ENCODE measurements at places on chromosomes 12 and 14. TPM values are rescaled to one million over a fixed set of nuclear protein-coding genes. Genes with fewer than 3 reads are reported as not detected.
A peak's percentile ranks its signal among the peaks of the same experiment; 100 is the strongest.

GMPR2 gene
- total RNA-seq, result 59.8 TPM

BATF gene
- 107 TPM for total RNA-seq

PPP4R4 gene
- not detected for total RNA-seq

- H3K36me3 ChIP-seq, result no peaks in the 10 kb centered on the region
- DNase-seq, result no peak
- no peak overlapping the region for H3K27ac ChIP-seq
- H3K27me3 ChIP-seq, result no peaks in the 10 kb centered on the region
- no peak overlapping the region for H3K4me3 ChIP-seq
These were observed 33.8 kb downstream of the DCP1B start for GRCh38 chr12:1970331-1970900.

DNA sequence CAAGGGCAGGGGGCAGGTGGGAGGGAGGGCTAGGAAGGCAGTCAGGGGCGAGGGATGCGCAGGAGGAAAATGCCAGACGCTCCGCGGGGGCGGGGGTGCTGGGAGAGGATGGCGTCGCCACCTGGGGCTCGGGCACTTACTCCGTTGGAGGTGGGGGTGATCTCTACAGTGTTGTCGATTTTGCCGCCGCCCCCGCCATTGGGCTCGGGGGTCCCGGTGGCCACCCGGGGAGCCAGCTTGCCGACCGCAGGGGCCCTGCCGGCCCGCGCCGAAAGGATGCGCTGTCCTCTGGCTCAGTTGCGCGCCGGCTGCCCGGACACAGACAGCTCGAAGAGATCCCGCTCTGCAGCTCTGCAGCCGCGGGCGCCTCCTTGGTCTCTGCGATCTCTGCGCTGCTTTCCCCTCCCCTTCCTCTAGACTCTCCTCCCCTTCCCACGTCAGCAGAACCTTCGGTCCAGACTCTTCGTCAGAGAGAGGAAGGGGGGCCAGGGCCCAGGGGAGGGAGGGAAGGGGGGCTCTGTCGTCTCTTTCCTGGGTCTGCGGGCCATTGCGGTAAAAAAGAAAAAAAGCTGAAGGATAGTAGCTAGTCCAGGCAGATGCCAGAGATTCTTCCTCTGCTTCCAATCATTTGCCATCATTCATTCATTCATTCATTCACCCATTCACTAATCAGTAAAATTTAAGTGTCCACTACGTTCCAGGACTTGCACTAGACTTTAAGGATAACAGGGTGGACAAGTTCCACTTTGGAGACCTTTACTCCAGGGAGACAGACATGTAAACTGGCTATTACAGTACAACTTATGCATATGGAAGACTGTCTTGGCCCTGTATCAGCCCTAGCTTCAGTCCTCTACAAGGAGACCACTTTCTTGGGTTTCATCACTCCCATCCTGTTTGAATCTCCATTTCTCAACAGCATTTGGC, at the start of gene SLC22A17:
Gene SLC22A17, minus strand, starts transcription at position 382 of the 927 bp plus-strand sequence.
- H3K4me3 ChIP-seq, result no peak within 1 kb of the TSS
- DNase-seq, result no peak
- H3K4me1 ChIP-seq, result no peaks in the 10 kb centered on the region
- H3K27me3 ChIP-seq, result peaks cover 11% of the 10 kb centered on the region
- no peak within 1 kb of the TSS for H3K27ac ChIP-seq

GZMB gene
- 1.1 TPM for total RNA-seq

DENND5B gene
- total RNA-seq, result 32.5 TPM

GRCh38 chr12:1445807-1446206, 148.6 kb downstream of the FBXL14 start:
- H3K27me3 ChIP-seq, result no peaks in the 10 kb centered on the region
- no peak overlapping the region for H3K27ac ChIP-seq
- no peaks in the 10 kb centered on the region for H3K36me3 ChIP-seq
- H3K4me3 ChIP-seq, result no peak overlapping the region
- no peak for DNase-seq
- H3K4me1 ChIP-seq, result peaks cover 3% of the 10 kb centered on the region

GRCh38 chr12:103547929-103548328, 39.1 kb upstream of the STAB2 start:
- DNase-seq, result no peak
- no peak overlapping the region for H3K27ac ChIP-seq
- H3K4me1 ChIP-seq, result peaks cover 4% of the 10 kb centered on the region
- no peaks in the 10 kb centered on the region for H3K36me3 ChIP-seq
- H3K4me3 ChIP-seq, result no peak overlapping the region

OTOGL gene
- 0.56 TPM for total RNA-seq

DNA sequence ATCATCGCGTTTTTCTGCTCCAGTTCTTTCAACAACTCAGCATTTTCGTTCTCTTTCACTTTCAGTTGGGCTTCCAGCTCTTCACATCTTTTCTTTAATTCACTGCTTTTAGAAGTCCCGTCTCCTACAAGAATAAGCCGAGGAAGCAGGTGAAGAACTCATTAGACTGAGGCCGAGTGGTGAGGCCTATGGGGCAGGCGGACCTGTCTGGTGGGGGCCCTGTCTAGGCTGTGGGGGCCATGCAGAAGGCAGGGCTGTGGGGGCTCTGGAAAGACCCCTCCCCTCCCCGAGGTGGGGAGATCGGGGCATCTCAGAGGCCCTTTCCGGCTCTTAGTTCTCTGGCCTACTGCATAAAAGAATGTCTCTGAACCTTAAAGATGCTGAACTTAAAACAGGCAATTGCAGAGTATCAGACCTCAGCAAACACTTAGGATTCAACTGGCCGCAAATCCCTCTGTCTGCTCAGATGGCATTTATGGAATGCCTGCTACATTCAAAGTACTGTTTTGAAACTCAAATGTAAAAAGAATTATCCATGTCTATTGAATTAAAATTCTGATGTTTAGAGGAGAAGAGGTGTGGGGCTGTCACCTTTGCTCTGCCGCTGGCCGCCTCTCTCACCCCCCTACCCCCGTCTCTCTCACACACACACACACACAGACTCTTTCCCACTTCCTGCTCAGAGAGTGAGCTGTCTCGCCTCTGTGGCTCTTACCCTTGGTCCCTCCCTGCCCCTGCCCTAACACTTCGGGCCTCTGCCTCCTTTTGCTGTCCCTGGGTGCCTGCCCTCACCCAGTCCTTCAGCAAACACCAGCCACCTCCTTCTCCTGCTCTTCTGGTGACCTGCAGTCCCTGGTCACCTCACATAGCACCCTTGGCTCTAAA, 34.7 kb downstream of the CCDC92 start:
- no peak for DNase-seq
- H3K27me3 ChIP-seq, result no peaks in the 10 kb centered on the region
- peaks cover 11% of the 10 kb centered on the region for H3K4me1 ChIP-seq
- peak overlapping the region; percentile 43 for H3K4me3 ChIP-seq
- H3K36me3 ChIP-seq, result no peaks in the 10 kb centered on the region

GRCh38 chr14:23355871-23356435, 3.3 kb upstream of the SLC22A17 start:
- no peak for DNase-seq
- no peak overlapping the region for H3K4me3 ChIP-seq
- H3K36me3 ChIP-seq, result no peaks in the 10 kb centered on the region
- H3K27me3 ChIP-seq, result peaks cover 11% of the 10 kb centered on the region
- H3K4me1 ChIP-seq, result no peaks in the 10 kb centered on the region

APEX1 gene
- total RNA-seq, result 262 TPM

GRCh38 chr12:11759494-11759878, 110.0 kb downstream of the ETV6 start:
- H3K4me3 ChIP-seq, result no peak overlapping the region
- no peak for DNase-seq
- no peaks in the 10 kb centered on the region for H3K27me3 ChIP-seq
- peak overlapping the region; percentile 100 for H3K27ac ChIP-seq
- peaks cover 8% of the 10 kb centered on the region for H3K36me3 ChIP-seq

PRH2 gene
- not detected for total RNA-seq

DNA sequence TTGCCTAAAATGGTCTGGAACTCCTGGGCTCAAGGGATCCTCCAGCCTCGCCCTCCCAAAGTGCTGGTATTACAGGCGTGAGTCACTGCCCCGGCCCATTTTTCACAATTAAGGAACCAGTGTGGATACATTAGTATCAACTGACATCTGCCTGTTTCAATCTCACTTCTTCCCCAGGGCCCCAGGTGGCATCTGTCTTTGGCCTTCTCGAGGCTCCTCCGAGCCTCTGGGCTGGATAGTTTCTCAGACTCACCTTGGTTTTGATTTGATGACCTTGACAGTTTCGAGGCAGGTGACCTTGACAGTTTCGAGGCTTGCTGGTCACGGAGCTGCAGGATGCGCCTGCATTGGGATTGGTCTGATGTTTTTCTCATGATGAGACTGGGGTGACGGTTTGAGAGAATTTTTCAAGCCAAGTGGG, 41.0 kb upstream of the NCOR2 start:
- DNase-seq, result no peak
- H3K36me3 ChIP-seq, result no peaks in the 10 kb centered on the region
- peaks cover 25% of the 10 kb centered on the region for H3K4me1 ChIP-seq
- H3K4me3 ChIP-seq, result peak overlapping the region; percentile 28
- no peaks in the 10 kb centered on the region for H3K27me3 ChIP-seq

- no peaks in the 10 kb centered on the region for H3K27me3 ChIP-seq
- no peaks in the 10 kb centered on the region for H3K4me1 ChIP-seq
- no peak overlapping the region for H3K27ac ChIP-seq
- no peak overlapping the region for H3K4me3 ChIP-seq
- H3K36me3 ChIP-seq, result no peaks in the 10 kb centered on the region
These were observed 49.9 kb downstream of the HELB start for GRCh38 chr12:66352197-66352596.

TGM1 gene
- total RNA-seq, result 5.9 TPM

GRCh38 chr14:74683406-74683805, 29.5 kb downstream of the AREL1 start:
- H3K27me3 ChIP-seq, result no peaks in the 10 kb centered on the region
- peaks cover 12% of the 10 kb centered on the region for H3K4me1 ChIP-seq
- DNase-seq, result no peak
- H3K36me3 ChIP-seq, result peaks cover 4% of the 10 kb centered on the region
- no peak overlapping the region for H3K27ac ChIP-seq

ACACB gene
- 0.88 TPM for total RNA-seq

GPR84 gene
- 4.0 TPM for total RNA-seq

OR11H12 gene
- not detected for total RNA-seq

GRCh38 chr12:40197590-40197989, 27.2 kb upstream of the LRRK2 start:
- H3K4me3 ChIP-seq, result no peak overlapping the region
- no peaks in the 10 kb centered on the region for H3K36me3 ChIP-seq
- H3K4me1 ChIP-seq, result peaks cover 7% of the 10 kb centered on the region
- H3K27ac ChIP-seq, result no peak overlapping the region

- no peaks in the 10 kb centered on the region for H3K27me3 ChIP-seq
- H3K36me3 ChIP-seq, result no peaks in the 10 kb centered on the region
- no peak overlapping the region for H3K27ac ChIP-seq
- H3K4me3 ChIP-seq, result no peak overlapping the region
- no peak for DNase-seq
- H3K4me1 ChIP-seq, result no peaks in the 10 kb centered on the region
These were observed 40.5 kb downstream of the SLC2A14 start for GRCh38 chr12:7832059-7832696.

RTN1 gene
- not detected for total RNA-seq

DNA sequence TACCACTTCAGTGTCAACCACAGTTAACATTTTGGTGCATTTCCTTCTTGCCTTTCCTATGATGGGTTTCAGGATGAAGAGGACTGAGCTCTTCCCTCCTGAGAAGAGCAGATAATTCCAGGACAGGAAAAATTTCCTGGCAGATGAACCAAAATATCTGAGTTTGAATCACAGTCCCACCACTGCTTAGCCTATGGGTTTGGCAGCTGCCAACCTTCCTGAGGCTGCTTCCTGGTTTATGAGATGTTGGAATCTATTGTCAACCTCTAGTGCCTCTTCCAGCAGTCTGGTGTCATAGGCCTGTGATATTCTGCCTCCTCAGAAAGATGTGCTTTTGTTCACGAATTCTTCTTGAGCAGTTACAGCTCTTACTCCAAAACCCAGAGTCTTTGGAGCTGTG, 197.4 kb upstream of the FRMD6 start:
- H3K4me1 ChIP-seq, result no peaks in the 10 kb centered on the region
- no peaks in the 10 kb centered on the region for H3K36me3 ChIP-seq
- DNase-seq, result no peak
- H3K27ac ChIP-seq, result no peak overlapping the region
- no peak overlapping the region for H3K4me3 ChIP-seq

- DNase-seq, result no peak
- peaks cover 6% of the 10 kb centered on the region for H3K4me1 ChIP-seq
- H3K4me3 ChIP-seq, result no peak overlapping the region
- H3K36me3 ChIP-seq, result no peaks in the 10 kb centered on the region
These were observed 20.4 kb downstream of the CLMN start for GRCh38 chr14:95299271-95299670.

GRCh38 chr14:29805415-29806123, 122.1 kb downstream of the PRKD1 start:
- no peaks in the 10 kb centered on the region for H3K4me1 ChIP-seq
- H3K27ac ChIP-seq, result no peak overlapping the region
- no peak for DNase-seq
- H3K36me3 ChIP-seq, result no peaks in the 10 kb centered on the region

SMIM41 gene
- not detected for total RNA-seq

ZNF705A gene
- total RNA-seq, result not detected

BDKRB2 gene
- not detected for total RNA-seq

- no peak overlapping the region for H3K4me3 ChIP-seq
- no peak overlapping the region for H3K27ac ChIP-seq
- DNase-seq, result no peak
- H3K4me1 ChIP-seq, result no peaks in the 10 kb centered on the region
These were observed 280.3 kb downstream of the KSR2 start for GRCh38 chr12:117688446-117688845.

TPPP2 gene
- total RNA-seq, result not detected

DNA sequence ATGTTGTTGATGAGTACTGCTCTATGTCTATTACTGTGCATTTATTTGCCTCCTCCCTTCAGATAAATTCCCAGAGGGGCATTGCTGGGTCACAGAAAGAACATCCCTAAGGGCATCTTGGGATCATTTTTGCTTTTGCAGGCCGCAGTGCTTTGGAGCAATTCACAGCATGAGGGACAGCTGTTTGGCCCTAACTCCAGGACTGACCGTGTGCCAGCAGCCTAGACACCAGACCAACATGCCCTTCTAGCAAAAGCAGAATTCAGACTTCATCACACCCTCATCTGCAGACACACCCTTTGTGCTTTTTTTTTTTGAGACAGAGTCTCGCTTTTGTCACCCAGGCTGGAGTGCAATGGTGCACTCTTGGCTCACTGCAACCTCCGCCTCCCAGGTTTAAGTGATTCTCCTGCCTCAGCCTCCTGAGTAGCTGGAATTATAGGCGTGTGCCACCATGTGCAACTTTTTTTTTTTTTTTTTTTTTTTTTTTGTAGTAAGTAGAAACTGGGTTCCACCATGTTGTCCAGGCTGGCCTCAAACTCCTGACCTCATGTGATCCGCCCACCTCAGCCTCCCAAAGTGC, 31.0 kb downstream of the RNF34 start:
- no peak for DNase-seq
- peaks cover 11% of the 10 kb centered on the region for H3K4me1 ChIP-seq
- H3K4me3 ChIP-seq, result no peak overlapping the region
- H3K27me3 ChIP-seq, result no peaks in the 10 kb centered on the region

GLIPR1L1 gene
- not detected for total RNA-seq

DNA sequence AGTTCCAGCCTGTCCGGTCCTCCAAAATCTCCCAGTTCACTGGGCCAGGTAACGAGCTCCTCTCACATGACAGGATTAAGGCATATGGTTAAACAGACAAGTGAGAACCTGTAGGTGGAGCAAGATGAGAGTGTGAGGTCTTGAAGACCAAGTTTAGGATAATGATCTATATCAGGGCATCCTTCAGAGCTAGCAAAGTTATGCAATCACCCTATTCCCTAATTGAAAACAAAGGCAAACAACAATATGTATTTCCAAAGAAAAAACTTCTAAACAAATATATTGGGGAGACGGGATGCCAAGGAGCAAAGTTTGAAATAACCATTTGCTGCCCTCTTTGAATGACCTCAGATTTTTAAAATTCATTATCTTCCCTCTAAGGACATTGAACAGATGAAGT, 571.2 kb downstream of the BCL11B start:
- H3K36me3 ChIP-seq, result no peaks in the 10 kb centered on the region
- H3K27me3 ChIP-seq, result no peaks in the 10 kb centered on the region
- H3K4me3 ChIP-seq, result no peak overlapping the region
- no peak overlapping the region for H3K27ac ChIP-seq
